ENCODE measurements at places on chromosomes 6 and 20.

DNA sequence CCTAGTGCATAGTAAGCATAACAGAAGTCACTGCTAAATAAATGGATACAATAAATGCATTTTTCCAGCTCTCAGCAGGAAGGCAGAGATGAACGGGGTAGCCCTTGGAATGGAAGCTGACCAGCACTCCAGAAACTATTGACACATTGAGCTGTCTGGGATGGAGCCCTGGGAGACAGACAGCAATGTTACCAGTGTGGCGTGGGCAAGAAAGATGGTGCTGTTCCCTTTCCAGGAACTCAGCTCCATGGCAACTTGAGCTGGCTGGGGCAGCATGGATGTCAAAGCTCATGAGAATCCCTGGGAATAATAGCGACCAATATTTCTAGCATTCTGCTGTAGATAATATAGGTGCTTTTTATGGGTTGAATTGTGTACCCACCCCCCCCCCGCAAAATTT, 104.3 kb upstream of the PTPRT start:
- no peak for DNase-seq

DNA sequence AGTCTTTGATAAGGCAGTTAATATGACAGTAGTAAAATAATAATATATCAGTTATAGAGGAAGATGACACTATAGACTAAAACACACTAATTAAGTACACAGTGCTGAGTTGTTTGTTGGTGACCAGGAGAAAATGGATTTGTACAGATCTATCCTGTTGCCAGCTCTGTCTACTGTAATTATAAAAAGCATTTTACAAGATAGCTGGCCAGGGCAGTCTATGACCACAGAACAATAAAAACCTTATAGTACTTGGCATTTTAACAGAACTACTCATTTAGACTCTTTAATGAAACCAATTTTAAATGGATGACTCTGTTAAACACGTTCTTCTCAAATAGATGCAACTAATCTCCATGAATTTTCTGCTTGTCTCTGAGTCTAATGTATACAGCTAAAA, 367.5 kb downstream of the BTBD9 start:
- DNase-seq = no peak

DNA sequence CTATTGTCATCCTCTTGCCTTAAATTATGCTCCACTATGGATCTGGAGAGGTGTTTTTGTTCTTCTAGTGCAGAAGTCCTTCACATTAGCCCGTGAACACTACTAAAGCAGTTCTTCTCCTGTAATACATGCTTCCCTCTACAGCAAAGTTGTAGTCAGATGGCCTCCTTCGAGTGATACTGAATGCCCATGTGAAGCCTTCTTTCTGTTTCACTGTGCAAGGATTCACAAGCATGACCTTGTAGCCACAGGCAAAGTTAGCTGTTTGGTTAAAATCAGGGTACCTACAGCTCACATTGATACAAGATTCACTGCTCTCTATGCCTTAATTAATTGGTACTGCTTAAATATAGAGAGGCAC, 47.6 kb downstream of the ARHGAP18 start:
- DNase-seq = no peak

GRCh38 chr20:17786221-17786718, 86.5 kb downstream of the BANF2 start:
- DNase-seq = peak; percentile 39

- DNase-seq = no peak
These were observed 428.7 kb upstream of the SOX4 start for GRCh38 chr6:21164768-21165326.

DNA sequence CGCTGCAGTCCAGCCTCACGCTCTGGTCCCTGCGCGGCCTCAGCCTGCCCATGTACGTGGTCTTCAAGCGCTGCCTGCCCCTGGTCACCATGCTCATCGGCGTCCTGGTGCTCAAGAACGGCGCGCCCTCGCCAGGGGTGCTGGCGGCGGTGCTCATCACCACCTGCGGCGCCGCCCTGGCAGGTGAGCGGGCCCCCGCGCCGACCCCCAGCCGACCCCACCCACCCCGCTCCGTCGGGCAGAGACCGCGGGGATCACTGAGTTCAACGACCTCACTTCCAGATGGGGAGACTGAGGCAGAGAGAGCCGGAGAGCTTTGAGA, 545 bp downstream of the SLC35D3 start:
- no peak for DNase-seq

DNA sequence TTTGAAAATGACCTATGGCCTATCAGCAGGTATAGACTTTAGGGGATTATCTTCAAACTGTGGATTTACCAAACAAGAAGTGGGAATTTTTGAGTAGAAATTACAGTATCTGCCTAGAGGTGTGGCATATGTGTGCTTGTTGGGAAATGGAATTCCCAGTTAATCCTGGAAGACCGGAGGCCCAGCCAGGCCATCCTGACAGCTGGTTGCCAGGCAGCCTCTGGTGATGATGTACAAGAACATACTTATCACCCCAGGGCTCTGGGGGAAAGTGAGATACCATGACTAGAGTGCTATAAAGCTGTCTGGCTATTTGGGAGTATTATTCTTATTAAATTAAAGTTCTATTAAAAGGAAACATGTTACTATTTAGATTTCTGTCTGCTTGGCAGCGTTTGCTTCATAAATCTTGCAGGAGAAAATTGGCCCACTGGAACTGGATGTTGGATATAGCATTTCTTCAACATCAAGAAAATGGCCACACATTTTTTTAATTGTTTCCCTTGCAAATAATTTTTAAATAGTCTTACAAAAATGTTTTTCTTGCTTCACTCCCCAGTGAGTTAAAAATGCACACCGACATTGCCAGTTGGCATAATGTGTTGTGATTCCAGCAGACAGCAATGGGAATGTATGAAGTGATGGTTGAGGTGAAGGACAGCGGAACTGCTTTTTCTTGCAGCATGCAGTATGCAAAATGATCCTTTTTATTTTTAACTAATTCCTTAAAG, 187.8 kb downstream of the MYLK4 start:
- no peak for DNase-seq

- no peak for DNase-seq
These were observed 48.5 kb upstream of the PDYN start for GRCh38 chr20:2042400-2042799.

- DNase-seq = no peak
These were observed 26.9 kb downstream of the SLC22A16 start for GRCh38 chr6:110449541-110449895.

DNA sequence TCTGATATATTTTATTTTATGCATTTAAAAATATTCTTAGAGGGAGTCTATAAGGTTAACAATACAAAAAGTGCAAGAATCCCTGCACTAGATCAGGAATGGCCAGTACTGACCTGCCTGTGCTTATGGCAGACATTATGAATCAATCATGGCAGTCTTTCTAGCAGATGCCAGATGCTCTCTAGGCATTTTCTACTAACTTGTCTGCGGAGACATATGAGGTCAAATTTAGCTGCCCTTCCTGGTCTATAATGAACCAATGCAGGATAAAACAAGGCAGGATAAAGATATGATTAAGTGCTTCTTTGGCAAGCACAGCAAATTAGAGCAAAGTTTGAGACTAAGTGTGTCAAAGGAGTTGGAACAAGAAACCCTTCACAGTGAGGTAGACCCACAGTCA, 46.6 kb upstream of the RNF24 start:
- no peak for DNase-seq

GRCh38 chr6:137148306-137149034, 25.0 kb downstream of the IL22RA2 start:
- no peak for DNase-seq

- no peak for DNase-seq
These were observed 243.1 kb downstream of the DLL1 start for GRCh38 chr6:170047823-170048222.

DNA sequence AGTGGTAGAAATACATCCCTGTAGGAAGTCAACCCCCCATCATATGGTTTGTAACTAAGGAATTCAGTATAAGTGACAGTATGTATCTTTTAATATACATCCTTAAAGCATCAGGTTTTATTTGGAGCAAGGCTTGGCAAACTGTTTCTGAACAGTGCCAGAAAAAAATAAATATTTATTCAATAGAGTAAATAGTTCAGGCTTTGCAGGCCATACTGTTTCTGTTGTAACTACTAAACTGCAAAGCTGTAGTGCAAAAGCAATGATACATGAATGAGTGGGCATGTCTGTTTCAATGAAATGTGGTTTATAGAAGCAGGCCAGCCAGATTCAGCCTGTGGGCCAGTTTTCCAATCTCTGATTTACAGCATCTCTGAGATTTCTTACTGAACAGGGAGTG, 977 bp downstream of the MEI4 start:
- DNase-seq = no peak

DNA sequence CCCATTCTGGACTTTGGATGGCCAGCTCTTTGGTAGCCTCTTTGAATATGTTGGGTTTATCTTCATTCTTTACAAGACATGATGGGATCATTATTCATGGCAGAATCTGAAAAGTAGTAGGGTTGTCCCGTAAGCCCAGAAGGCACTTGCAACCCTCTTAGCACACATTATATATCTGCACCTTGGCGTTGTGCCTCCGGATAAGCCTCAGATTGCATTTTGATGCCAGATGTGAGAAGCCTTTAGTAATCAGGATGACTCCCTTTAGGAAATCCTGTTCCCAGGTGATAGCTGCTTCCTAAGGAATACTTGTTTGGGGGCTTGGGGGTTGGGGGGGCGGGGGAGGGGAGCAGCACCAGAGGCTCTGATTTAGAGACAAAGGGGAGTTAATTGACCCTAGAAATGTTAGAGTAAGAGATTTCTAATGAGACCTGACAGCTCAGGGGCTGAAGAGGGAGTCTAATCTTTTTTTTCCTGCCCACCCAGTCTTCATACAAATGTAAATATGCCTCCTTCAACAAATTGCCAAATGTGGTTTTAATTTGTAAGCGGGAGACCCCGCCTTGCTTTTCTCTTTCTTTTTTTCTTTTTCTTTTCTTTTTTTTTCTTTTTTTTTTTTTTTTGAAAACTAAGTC, 55.1 kb downstream of the JAG1 start:
- no peak for DNase-seq

- DNase-seq = no peak
These were observed 792 bp upstream of the MICA start for GRCh38 chr6:31402324-31403282.

DNA sequence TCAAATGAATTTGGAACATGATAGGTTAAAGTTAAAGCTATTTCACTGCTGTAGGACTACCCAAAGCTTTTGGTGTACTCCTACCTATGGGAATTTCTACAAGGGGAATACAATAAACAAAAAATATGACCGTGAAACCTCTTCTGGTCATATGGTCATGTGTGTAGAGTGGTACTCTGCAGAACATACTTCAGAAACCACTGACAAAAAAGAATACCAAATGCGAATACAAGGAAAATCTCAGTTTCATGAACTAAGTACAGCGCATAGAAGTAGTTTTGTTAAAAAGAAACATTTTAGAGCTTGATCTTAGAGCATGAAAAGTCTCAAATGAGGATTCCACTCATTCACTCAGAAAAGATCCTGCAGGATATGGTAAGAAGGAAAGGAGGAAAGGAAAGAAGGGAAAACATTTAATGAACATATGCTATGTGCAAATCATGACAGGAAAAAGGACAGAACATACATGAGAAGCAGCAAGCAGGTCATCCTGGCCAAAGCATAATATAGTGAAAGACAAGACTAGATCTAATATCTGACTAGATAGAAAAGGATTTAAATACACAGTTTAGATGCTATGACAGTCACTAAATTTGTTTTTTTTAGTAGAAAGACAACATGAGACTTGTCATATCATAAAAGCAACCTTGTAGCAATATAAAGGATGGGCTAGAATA, 36.5 kb downstream of the SNX14 start:
- no peak for DNase-seq

GRCh38 chr6:163370464-163371117, 43.9 kb upstream of the QKI start:
- DNase-seq = no peak

DNA sequence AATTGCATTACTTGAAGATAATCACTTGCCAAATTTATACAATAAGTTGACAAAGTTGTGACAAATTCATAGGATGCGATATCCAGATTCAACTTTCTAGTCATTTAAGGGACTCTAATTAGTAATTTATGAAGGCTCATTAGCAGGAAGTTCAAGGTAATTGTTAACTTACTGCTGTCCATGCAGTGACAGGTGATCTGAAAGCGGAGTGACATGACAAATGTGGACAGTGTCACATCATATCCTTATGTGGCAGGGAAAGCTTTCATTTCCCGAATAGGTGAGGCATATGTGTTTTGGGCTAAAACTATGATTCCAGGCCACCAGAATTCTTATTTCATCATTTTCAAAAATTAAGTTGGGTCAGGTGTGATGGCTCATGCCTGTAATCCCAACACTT, 115.9 kb upstream of the BMP2 start:
- DNase-seq = no peak

- no peak for DNase-seq
These were observed 249.3 kb downstream of the SMOC2 start for GRCh38 chr6:168690271-168690670.

DNA sequence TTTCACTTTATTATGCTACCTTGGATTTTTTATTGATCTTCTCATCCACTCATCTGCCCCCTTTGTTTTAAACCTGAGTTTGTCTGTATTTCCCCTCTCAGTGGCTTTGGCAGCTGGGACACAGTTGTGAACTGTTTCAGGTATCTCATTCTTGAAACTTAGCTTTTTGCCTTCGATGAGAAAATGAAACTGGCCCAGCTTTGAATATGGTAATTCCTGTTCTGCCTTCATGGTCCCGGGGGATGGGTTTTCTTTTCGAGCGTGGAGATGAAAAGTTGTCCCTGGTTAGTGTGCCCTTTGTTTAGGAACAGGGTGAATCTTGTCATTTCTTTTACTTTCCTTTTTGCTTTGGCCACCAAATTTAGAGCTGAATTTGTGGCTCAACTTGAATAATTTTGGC, 25.6 kb downstream of the DHX35 start:
- no peak for DNase-seq

DNA sequence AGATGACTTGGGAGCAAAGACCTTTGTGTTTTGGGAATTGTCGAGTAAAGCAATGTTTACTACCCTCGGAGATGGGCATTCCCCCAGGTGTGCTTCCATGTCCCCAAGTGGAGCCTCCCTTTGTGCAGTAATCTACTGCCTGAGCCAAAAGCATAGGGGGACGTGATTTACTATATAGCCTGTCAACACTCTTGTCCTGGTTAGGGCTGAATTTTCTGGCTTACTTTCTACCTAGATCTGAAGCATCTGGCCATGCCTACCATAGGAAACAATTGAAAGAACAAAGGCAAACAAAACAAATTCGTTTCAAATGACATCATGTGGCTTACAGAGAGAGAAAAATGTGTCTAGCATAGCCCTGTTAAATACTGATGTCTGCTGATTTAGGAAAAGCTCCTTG, 350.6 kb downstream of the SAMD5 start:
- no peak for DNase-seq

DNA sequence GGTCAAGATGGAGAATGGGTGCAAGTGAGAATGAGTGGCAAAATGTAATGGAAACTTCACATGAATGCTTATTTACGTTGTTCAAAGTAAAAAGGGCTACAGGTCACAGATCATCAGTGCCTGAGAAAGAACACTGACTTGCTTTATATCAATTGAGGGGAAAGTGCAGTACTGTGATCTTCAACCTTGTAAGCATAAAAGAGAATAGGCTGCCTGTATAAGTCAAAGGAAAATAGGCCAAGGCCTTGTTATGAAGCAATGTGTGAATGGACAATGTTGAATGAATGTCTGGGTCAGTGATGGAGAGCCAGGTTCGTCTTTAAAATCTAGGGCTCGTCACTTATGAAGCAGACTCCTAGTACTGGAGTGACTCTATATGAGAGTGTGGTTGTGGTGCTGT, 158.6 kb upstream of the NT5E start:
- no peak for DNase-seq

- DNase-seq = no peak
These were observed 16.3 kb upstream of the SLCO4A1 start for GRCh38 chr20:62625921-62626547.

Data from AG04450 (cell line).